ENCODE measurements at places on chromosomes 3 and 15.

DNA sequence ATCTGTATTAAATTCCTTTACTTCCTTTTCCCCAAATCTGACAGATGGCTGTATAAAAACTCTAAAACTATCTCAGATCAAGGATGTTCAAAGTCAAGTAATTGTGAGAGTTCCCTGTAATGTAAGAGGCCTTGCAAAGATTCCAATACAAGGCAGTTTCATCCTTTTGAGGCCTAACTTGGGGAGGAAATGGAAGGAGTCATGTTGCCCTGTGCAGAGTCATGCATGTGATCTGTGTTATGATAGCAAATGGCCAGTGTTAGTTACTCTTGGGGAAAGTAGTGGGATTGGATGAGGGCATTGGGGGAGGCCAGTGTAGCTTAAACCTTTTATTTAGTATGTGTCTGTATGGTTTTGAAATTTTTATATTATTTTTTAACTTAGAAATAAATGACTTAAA, 23.7 kb upstream of the FBXL22 start:
- no peak for DNase-seq

DNA sequence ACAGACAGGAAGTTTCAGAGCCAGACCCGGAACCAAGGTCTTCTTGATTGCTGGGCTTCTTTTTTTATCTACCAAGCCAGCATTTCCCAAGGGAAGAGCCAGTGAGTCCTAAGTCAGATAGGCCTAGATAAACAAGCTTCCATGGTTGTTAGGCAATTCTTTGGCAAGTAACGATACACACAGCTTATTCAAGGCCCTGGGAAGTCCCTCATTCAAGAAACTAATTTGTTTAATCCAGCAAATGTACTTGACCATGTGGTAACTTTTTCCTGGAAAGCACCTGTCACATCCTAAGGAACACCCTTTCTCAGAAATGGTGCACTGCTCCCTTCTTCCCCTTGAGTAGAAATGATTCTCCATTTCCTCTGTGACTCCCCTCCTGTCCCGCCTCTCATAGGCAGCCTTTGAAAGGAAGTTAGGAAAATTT, 209.9 kb downstream of the ITPR1 start:
- no peak for DNase-seq

DNA sequence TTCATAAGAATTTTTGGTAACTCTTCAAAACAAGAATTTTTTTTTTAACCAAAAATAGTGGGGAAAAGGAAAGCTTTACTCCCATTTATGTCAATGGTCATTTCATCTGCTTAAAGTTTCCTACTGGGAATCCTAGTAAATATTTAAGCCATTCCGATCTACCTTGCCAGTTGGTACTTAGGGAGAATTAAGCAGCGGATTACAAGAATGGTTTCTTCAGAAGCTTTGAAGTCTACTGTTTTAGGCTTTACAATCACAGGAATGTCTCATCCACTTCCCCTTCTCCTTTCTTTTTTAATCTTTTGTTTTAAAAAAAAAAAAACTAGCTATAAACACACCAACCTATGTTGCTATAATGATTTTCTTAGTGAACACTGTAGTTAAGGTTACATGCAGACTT, 341.4 kb upstream of the ATP11B start:
- DNase-seq: no peak

DNA sequence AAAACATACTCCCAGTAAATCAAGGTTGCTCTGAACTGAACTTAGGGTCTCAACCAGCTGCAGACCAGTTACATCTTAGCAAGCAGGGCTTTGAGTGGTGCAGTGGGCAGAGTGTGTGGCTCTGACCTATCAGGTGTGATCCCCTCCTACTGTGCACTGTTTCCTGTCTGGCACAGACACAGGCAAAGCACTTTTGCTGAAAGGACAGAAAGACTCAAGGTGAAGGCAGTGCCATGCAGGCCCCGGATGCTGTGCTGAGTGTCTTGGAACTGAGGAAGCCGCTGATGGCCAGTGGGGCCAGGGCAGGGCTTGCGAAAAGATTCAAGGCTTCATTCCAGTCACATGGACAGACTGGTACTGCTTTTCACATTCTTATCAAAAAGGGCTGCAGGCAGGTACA, 85.2 kb downstream of the CACNA1D start:
- peak; percentile 21 for DNase-seq

DNA sequence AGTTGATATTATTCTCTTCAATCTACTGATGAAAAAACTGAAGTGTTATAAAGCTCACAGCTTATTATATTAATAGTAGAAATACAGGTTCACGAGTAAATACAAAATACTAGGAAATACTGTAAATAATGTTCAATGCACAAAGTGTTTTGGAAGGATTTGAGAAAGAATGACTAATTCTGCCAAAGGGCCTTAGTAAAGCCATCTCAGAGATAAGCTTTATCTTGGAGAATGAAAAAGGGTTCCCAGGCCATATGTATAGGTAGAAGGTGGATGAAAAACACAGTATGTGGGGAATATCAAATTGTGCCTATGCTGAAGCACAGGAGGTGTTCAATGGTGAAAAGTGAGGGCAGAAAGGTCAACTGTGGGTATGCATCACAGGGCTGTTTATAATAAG, 123.5 kb downstream of the CMSS1 start:
- DNase-seq: no peak

DNA sequence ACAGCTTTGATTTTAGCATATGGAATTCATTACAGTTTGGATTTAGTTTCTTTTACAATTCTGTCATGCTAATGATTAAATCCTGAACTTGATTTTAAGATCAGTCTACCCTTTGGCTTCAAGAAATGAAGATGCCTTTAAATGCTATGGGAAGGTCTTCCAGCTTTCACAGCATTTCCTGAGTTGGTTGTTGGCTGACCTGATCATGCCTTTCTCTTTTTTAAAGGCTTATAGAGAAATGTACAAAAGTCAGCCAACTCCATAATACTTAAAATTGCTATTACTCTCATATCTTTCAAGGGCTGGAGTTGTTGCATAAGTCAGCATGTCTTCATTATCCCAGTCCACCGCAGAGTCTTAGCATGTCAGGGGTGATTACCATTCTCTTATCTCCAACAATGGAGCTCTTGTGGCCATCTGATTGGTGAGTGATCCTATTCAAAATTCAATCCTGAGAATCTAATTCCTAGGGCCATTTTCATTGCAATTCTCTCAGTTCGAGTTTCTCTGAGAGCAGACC, 123.8 kb downstream of the GMNC start:
- no peak for DNase-seq

- DNase-seq: no peak
Observed at GRCh38 chr3:193827871-193828270, 234.9 kb downstream of the OPA1 start.

- no peak for DNase-seq
Observed at GRCh38 chr3:65330072-65330471, 642.3 kb upstream of the ADAMTS9 start.

GRCh38 chr3:49462222-49462621, 7.8 kb upstream of the DAG1 start:
- DNase-seq: no peak

DNA sequence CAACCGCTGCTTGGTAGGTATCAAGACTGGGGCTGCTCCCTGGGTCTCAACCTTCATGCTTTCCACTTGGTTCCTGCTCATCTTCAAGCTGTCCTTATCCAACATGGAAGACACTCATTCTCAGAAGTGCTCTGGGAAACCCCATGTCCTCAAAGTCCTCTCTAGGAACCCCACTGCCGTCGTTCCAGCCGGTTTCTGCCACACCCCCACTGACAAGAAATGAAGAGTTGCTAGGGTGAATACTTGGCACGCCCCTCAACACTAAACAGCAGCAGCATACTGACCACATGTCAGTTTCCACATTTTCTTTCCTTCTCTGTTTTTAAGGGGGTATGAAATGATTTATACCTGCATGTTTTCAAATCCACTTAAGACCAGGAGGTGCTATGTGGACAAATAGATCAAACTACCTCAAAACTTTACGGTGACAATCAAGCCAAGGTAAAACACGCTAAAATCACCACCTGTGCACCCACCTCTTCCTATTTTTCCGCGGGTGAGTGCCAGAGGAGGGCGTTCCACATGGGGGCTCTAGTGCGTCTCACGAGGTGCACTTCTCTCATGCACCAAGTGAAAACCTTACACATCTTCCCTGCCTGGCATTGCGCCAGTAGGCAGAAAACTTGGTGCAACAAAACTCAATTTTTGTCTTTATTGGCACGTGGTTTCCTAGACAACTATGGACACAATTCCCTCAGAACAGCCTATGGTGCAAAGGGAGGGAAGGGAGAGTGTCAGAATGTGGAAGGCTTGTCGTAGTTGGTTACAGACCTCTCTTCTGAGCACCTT, 125.1 kb downstream of the TJP1 start:
- DNase-seq: no peak

DNA sequence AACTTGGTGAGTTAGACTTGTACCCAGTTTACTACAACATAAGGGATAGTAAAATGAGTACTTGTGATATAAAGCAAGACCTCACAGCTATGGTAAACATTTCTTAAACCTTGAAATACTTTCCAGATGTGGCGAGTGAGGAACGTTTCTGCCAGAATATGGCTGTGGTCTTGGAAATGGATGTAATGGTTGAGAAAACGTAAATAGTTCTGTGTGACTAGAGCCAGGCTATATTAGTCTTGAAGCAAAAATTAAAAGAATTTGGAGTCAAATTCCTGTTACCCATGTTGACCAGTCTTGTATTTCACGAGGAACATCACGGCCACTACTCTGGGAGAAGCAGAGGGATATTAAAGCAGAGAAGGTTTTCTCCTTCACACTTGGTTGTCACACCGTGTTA, 15.3 kb downstream of the OR4F15 start:
- no peak for DNase-seq

DNA sequence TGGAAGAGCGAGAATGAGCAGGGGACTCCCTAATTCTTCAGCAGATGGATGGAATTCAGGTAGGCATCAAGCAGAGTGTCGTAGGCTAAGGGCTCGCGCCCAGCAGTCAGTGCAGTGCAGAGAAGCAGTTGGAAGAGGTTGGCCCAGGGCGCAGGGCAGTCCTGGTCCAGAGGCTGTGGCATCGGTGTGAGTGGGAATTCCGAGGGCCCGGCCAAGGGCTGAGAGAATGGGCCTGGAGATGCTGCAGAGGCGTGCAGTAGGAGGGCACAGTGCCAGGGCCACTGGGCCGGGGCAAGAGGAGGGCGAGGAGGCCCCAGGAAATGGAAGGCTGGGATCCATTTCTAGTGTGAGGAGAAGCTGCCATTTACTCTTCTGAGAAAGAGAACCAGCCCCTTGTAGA, 74.4 kb downstream of the AAGAB start:
- DNase-seq: no peak

DNA sequence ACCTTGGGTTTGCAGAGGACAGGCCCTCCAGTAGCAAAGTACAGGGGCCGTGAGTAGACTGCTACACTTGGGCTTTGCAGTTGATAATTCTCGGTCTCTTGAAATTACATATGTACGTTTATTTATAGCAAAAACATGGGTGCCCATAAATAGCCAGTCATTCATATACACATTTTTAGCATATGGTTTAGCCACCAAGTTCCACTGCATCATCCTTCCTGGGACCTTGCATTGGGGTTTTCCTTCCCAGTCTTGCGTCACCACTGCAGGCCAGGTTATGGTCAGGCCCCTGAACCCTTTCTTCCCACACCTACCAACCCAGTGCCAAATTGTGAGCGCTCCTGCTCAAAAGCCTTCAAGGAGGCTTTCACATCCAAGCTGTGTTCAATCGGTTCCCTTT, 12.7 kb downstream of the KLHL25 start:
- DNase-seq: no peak

DNA sequence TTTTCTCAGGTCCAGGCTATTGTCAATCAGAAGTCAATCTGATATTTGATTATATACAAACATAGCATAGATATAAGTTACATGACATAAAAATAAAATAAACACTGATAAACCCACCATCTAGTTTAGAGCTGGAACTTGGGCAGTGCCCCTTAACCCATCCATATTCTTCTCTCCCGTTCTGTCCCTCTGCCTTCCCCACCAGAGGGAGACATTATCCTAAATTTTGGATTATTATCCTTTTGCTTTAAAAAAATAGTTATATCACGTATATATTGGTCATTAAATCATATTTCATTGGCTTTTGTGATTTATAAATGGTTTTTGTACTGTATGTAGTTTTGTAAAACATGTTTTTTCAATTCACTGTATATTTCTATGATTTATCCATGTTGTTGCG, 107.9 kb downstream of the GMPS start:
- peak; percentile 21 for DNase-seq

GRCh38 chr3:197428952-197429351, 126.8 kb downstream of the BDH1 start:
- no peak for DNase-seq

- DNase-seq: no peak
Observed at GRCh38 chr3:121330634-121331033, 215.2 kb downstream of the POLQ start.

DNA sequence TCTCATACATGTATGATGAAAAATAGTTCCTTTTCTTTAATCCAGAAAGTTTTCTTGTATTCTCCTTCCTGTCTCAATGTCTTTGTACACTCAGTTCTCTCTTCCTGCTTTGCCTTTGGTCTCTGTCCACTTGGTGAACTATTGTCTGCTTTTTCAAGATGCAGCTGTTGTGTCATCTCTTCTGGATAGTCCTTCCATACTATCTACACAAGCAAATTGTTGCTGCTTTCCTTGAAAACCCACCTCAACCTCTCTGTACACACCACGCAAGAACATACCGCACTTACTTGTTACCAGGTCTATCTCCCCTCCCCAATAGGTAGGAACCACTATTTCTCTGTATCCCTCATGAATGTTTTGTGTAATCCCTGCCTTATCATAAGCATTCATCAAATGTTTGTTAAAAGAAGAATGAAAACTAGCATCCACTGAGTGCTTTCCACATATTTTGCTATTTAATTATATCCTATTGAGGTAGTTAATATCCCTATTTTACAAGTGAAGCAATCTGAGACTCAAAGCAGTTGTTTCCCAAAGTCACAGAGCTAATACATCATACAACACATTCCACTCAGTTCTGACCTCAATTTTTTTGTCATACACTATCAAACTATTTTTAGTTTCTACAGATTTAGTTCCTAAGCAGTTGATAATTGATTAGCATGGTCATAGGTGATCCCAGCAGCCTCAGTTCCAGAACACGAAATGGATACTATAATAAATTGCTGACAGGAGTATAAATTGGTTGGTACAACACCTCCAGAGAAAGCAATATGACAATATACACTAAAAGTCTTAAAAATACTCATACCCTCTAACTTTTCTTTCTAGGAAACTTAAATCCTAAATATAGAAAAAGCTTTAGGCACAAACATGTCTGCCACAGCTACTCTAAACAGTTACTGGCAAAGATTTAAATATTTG, 19.6 kb downstream of the HACL1 start:
- no peak for DNase-seq

DNA sequence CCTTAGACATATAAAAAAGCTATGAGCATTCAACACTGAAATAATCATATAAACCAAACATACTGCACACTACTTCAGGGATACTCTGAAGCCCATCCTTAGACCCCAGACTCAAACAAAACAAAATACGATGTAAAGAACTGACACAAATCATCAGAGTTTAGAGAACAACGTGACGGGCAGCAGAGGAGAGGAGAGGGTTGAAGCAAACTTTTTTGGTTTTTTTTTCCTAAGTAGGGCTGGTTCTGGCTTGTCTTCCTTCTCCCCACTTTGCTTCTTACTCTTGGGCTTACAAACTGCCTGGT, 34.7 kb downstream of the GAP43 start:
- DNase-seq: no peak

- no peak for DNase-seq
Observed at GRCh38 chr3:72355168-72355567, 493.1 kb downstream of the SHQ1 start.

- DNase-seq: peak; percentile 58
Observed at GRCh38 chr15:25863111-25863967, at the start of gene ATP10A. TSS of gene ATP10A (minus strand) at chr15:25863327. CDS start at chr15:25863096, 231 bp downstream.

All from iPS-NIHi11 (cell line).